ENCODE measurements at places on chromosomes 6 and 20. TPM values are rescaled to one million over a fixed set of nuclear protein-coding genes. Genes with fewer than 3 reads are reported as not detected.

SLC35D3 gene
- total RNA-seq, result not detected

HLA-B gene
- 301 TPM for total RNA-seq

IMPG1 gene
- total RNA-seq, result not detected

TSPO2 gene
- total RNA-seq, result not detected

CHRNA4 gene
- total RNA-seq, result not detected

PAK5 gene
- under 0.01 TPM for total RNA-seq

Measured in smooth muscle cell of trachea (primary cell).